ENCODE measurements at places on chromosomes 1 and 21.

DNA sequence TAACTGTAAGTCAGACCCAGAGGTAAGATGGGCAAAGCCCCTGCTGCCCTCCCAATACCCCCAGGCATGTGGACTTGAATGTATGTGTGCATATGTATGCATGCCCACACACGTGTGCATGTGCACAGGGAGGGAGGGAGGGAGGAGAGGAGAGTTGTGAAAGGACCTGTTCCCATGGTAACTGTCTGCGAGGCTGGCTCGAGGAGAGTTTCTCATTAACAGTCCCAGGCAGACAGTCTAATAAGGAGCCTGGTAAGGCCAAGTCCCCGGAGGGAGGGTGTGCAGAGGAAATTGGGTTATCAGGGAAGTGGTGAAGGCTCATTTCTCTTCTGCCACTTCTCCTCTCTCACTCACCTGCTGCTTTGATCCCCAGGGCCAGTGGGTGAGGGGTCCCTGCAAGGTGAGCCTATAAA is 74.9 kb downstream of the NFASC start:
- no peak for DNase-seq
- no peaks in the 10 kb centered on the region for H3K4me1 ChIP-seq
- H3K27ac ChIP-seq: no peak overlapping the region
- H3K27me3 ChIP-seq: peaks cover 8% of the 10 kb centered on the region
- H3K4me3 ChIP-seq: no peak overlapping the region

GRCh38 chr1:35390600-35391494 is 122.3 kb downstream of the ZMYM4 start:
- no peak for DNase-seq
- H3K4me1 ChIP-seq: no peaks in the 10 kb centered on the region
- H3K27me3 ChIP-seq: no peaks in the 10 kb centered on the region
- H3K27ac ChIP-seq: no peak overlapping the region
- H3K36me3 ChIP-seq: peaks cover 32% of the 10 kb centered on the region

- no peaks in the 10 kb centered on the region for H3K4me1 ChIP-seq
- no peak for DNase-seq
- no peaks in the 10 kb centered on the region for H3K36me3 ChIP-seq
- peaks cover 10% of the 10 kb centered on the region for H3K27me3 ChIP-seq
- H3K4me3 ChIP-seq: no peak overlapping the region
- no peak overlapping the region for H3K27ac ChIP-seq
These were observed 15.0 kb upstream of the RGS4 start for GRCh38 chr1:163054181-163054591.

- H3K27me3 ChIP-seq: peaks cover 18% of the 10 kb centered on the region
- peaks cover 6% of the 10 kb centered on the region for H3K36me3 ChIP-seq
- H3K4me1 ChIP-seq: no peaks in the 10 kb centered on the region
- no peak overlapping the region for H3K4me3 ChIP-seq
- DNase-seq: no peak
These were observed 42.4 kb downstream of the DRAM2 start for GRCh38 chr1:111097356-111098099.

DNA sequence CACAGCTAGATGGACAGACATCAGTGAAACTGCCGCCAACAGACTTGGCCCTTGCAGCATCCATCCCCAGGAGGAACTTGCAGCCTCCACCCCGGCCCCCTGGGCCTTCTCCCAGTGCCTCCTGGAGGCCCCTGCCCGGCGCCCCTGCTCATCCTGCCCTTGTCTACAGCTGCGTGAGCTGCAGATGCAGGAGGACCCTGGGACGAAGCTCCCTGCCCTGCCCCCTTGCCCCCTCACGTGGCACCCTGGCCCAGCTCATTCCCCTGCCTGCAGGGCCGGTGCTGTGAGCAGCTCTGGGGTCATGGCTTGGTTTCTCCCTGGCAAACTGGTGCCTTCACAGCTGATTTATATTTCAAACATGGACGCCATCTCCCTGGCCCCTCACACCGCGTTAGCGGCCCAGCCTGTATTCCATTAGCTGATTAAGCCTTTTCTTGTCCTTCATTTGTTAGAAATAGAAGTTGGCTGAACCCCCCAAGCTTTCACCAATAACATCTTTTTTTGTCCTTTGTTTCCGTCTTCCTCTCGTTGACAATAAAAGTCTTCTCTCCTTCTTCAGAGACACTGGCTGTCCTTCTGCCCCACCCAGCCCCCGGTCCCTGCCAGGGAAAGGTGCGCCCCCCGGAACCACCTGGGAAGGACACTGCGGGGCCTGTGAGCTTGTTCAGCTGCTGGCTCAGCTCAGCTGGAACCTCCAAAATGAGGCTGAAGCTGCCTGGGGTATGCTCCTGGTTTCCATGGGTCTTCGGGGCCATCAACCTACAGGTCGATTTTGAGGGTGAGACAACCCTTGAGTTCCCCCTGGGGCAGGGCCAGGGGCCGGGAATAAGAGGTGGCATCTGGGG is 34.0 kb upstream of the SLC19A1 start:
- no peaks in the 10 kb centered on the region for H3K27me3 ChIP-seq
- no peak for DNase-seq
- H3K36me3 ChIP-seq: no peaks in the 10 kb centered on the region
- H3K4me3 ChIP-seq: no peak overlapping the region
- H3K4me1 ChIP-seq: no peaks in the 10 kb centered on the region
- H3K27ac ChIP-seq: no peak overlapping the region

GRCh38 chr1:98075626-98076025 is 154.8 kb upstream of the DPYD start:
- H3K36me3 ChIP-seq: no peaks in the 10 kb centered on the region
- no peak for DNase-seq
- H3K27me3 ChIP-seq: peaks cover 8% of the 10 kb centered on the region

- peaks cover 4% of the 10 kb centered on the region for H3K4me1 ChIP-seq
- H3K27me3 ChIP-seq: peaks cover 43% of the 10 kb centered on the region
- H3K4me3 ChIP-seq: no peak overlapping the region
- DNase-seq: no peak
- no peak overlapping the region for H3K27ac ChIP-seq
These were observed 4.8 kb downstream of the REG4 start for GRCh38 chr1:119806489-119806888.

GRCh38 chr1:239682960-239683359 is 296.6 kb downstream of the CHRM3 start:
- H3K4me3 ChIP-seq: no peak overlapping the region
- H3K27me3 ChIP-seq: no peaks in the 10 kb centered on the region
- no peaks in the 10 kb centered on the region for H3K4me1 ChIP-seq
- H3K27ac ChIP-seq: no peak overlapping the region

DNA sequence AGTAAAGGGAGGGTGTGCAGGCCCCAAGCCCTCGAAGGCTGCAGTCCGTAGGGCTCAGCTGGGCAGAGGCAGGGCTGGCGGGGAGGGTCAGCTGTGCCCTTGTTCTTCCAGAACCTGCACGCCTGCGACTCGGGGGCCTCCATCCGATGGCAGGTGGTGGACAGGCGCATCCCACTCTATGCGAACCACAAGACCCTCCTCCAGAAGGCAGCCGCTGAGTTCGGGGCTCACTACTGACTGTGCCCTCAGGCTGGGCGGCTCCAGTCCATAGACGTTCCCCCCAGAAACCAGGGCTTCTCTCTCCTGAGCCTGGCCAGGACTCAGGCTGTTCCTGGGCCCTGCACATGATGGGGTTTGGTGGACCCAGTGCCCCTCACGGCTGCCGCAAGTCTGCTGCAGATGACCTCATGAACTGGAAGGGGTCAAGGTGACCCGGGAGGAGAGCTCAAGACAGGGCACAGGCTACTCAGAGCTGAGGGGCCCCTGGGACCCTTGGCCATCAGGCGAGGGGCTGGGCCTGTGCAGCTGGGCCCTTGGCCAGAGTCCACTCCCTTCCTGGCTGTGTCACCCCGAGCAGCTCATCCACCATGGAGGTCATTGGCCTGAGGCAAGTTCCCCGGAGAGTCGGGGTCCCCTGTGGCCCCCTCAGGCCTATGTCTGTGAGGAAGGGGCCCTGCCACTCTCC is 13.6 kb upstream of the LRRC3 start:
- H3K36me3 ChIP-seq: no peaks in the 10 kb centered on the region
- H3K4me1 ChIP-seq: no peaks in the 10 kb centered on the region
- H3K27me3 ChIP-seq: peaks cover 3% of the 10 kb centered on the region
- no peak overlapping the region for H3K27ac ChIP-seq

- H3K4me1 ChIP-seq: no peaks in the 10 kb centered on the region
- no peak overlapping the region for H3K27ac ChIP-seq
- H3K27me3 ChIP-seq: peaks cover 3% of the 10 kb centered on the region
- no peaks in the 10 kb centered on the region for H3K36me3 ChIP-seq
- no peak overlapping the region for H3K4me3 ChIP-seq
- no peak for DNase-seq
These were observed 49.2 kb upstream of the POFUT2 start for GRCh38 chr21:45336870-45337269.

- H3K27ac ChIP-seq: no peak overlapping the region
- H3K4me1 ChIP-seq: no peaks in the 10 kb centered on the region
- DNase-seq: no peak
- no peak overlapping the region for H3K4me3 ChIP-seq
- H3K36me3 ChIP-seq: no peaks in the 10 kb centered on the region
These were observed 129.8 kb upstream of the USH2A start for GRCh38 chr1:216553040-216553439.

DNA sequence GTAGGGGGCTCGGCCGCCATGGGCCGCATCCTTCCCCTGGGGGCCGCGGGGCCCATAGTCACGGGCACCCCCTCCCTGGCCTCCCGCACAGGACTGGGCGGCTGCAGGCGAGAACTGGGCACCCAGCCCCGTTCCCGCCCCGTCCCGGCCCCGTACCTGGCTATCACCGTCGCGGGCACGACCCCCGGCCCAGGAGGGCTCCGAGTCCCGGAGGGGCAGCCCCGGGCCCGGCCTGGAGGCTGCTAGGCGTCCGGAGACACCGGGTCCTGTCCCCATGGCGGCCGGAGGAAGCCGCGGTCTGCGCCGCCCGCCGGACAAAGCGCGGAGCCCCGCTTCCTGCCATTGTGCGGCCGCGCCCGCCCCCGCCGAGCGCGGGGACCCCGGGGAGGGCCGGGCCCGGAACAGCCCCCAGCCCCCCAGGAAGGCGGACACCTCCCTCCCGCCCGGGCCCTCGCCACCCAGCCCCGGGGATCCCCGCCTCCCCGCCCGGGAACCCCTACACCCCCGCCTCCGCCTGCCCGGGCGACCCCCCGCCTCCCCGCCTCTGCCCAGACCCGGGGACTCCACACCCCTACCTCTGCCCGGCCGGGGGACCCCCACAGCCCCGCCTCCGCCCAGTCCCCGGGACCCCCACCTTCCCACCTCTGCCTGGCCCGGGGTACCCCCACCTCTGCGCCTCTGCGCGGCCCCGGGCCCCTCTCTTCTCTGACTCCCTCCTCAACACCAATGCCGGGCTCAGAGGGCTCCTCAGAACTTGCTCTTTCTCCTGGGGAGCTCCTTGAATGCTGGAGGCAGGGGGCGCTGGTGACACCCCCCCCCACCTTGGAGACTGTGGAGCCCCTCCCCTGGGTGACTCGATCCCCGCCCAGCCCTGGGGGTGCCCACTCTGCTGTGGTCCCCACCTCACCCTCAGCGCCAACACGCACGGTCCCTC is 6.0 kb downstream of the PLEKHG5 start:
- H3K27ac ChIP-seq: no peak overlapping the region
- no peak overlapping the region for H3K4me3 ChIP-seq
- peaks cover 5% of the 10 kb centered on the region for H3K4me1 ChIP-seq
- no peaks in the 10 kb centered on the region for H3K36me3 ChIP-seq
- DNase-seq: no peak

DNA sequence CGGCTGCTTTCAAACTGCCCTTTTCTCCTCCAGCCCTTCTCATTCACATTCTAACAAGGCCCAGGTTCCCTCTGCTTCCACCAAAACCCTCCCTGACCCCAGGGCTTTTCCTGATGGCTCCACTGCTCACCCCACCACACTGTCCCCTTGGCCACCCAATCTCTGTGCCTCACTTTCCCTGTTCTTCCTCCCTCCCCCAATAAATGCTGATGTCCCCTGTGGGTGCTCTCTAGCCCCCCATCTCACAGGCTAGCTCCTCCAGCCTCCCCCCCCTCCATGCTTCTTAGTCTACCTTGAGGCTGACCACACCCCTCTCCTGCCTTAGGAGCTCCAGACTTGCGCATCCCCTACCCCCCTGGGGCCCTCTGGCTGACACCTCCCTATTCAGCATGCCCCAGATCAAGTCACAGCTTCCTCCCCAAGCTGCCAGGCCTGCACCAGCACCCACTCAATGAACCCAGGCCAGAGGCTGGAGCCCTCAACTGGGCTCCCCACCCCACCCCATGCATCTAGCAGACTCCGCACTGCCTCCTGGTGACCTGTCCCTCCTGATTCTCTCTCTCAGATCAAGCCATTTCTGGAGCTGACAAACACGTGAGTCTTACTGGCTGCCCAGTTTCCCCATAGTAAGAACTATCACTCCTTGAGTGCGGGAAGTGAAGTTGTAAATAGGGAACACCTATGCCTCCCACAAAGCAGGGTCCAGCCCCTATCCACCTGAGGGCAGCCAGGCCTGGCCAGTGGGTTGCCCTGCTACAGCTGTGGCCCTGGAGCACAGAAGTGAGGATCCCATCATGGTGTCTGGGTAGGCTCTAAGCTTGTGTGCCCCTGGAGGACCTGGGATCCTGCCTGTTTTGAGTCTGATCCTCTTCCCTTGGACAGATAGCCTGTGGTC is 117.9 kb downstream of the DMRTB1 start:
- peaks cover 2% of the 10 kb centered on the region for H3K4me1 ChIP-seq
- no peaks in the 10 kb centered on the region for H3K36me3 ChIP-seq
- no peak overlapping the region for H3K27ac ChIP-seq
- no peak for DNase-seq
- H3K4me3 ChIP-seq: no peak overlapping the region

GRCh38 chr21:37551993-37552355 is 185.4 kb downstream of the DYRK1A start:
- H3K4me1 ChIP-seq: peaks cover 4% of the 10 kb centered on the region
- no peak overlapping the region for H3K4me3 ChIP-seq
- no peaks in the 10 kb centered on the region for H3K36me3 ChIP-seq
- H3K27me3 ChIP-seq: no peaks in the 10 kb centered on the region
- H3K27ac ChIP-seq: no peak overlapping the region

- peaks cover 4% of the 10 kb centered on the region for H3K4me1 ChIP-seq
- no peak for DNase-seq
- H3K27ac ChIP-seq: no peak overlapping the region
- peaks cover 4% of the 10 kb centered on the region for H3K27me3 ChIP-seq
- H3K4me3 ChIP-seq: no peak overlapping the region
- no peaks in the 10 kb centered on the region for H3K36me3 ChIP-seq
These were observed 5.9 kb upstream of the TAGLN2 start for GRCh38 chr1:159931101-159931794.

- H3K4me3 ChIP-seq: no peak overlapping the region
- no peaks in the 10 kb centered on the region for H3K27me3 ChIP-seq
- H3K27ac ChIP-seq: no peak overlapping the region
- H3K4me1 ChIP-seq: peaks cover 5% of the 10 kb centered on the region
- no peak for DNase-seq
These were observed 470.4 kb upstream of the B3GALT2 start for GRCh38 chr1:193656841-193657240.

DNA sequence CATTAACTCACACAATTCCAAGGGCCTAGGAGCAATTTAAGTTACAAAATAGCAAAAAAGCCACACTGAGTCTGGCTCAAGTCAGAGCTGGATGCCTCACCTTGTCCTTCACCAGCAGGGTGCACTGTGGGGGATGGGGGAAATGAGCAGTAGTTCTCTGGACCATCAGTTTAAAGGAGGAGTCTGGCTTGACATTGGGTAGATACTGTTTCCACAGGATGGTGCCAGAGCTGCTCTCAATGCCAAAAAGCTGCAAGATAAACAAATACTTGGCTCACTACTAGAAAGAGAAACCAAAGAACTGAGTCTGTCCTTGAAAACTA is 18.8 kb downstream of the EMC1 start:
- peaks cover 31% of the 10 kb centered on the region for H3K36me3 ChIP-seq
- DNase-seq: no peak
- no peaks in the 10 kb centered on the region for H3K4me1 ChIP-seq
- no peak overlapping the region for H3K27ac ChIP-seq

Data from activated CD4-positive, alpha-beta T cell treated with anti-CD3 and anti-CD28 coated beads, Interleukin-2, amount 10 ng/mL, durations not matched to agents 7 days and 5 days (primary cell).